Large intestine (tissue), 12 donors: ENCODE measurements at places on chromosomes 16 and 17. TPM values are rescaled to one million over a fixed set of nuclear protein-coding genes. Genes with fewer than 3 reads are reported as not detected.

GRCh38 chr16:48546774-48547173 is 63.2 kb downstream of the N4BP1 start:
- peak; percentile 73 for DNase-seq

DNA sequence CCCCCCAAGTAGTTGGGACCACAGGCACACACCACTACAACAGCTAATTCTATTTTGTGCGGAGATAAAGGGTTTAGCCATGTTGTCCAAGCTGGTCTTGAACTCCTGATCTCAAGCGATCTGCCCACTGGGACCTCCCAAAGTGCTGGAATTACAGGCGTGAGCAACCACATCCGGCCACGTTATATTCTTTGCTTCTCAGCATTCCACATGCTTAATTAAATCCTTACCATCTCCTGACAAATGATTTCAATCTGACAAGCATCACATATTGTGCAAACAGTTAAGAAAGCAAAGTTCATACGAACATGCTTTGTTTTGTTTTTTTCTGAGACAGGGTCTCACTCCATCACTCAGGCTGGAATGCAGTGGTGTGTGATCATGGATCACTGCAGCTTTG is 18.2 kb downstream of the HIGD1B start:
- no peak for DNase-seq

DNA sequence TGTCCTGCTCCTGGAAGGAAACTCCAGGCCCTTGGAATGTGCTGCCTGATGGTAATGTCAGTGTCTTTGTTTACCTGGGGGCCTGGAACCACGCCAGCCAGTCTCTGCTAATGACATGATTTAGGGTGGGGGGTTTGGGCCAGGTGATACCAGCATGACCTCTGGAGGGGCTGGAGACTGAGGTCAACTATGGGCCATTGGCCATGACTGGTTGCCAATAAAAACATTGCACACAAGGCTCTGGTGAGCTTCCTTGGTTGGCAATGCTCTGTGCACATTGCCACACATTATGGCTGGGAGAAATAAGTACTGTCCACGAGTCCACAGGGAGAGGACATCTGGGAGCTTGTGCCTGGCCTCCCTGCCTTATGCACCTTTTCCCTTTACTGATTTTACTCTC is 52.5 kb downstream of the LITAF start:
- DNase-seq: no peak

- peak; percentile 20 for DNase-seq
Measured at GRCh38 chr17:48215583-48216139, 108.1 kb downstream of the SNX11 start.

DNA sequence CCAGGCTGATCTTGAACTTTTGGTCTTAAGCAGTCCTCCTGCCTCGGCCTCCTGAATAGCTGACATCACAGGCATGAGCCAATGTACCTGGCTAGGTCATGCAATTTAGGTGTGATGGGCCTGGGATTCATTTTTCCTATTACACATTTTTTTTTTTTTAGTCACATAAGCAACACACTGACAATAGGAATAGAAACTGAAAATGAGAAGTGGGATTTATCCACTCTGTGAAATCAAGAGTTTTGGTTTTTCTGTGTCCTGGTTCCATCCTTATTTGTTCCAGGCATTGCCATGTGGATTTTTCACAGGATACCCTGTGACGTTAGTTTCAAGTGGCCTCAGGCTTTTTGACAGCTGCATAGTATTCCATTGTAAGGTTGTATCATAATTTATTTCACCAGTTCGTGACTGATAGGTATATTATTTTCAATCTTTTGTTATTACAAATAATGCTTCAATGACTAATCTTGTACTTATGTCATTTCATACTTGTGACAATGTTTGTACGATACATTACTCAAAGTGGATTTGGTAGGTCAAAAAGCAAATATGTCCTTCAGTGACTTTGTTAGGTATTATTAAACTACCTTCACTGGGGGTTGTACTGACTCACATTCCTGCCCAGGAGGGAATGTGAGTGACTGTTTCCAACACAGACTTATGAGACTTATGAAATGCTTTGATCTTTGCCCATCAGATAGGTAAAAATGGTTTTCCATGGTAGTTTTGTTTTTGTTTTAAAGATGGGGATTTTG is 10.6 kb downstream of the ADCY7 start:
- DNase-seq: no peak

The NFATC2IP gene
- polyA plus RNA-seq: 58.8 TPM

The ENKD1 gene
- 12.1 TPM for polyA plus RNA-seq

The PYY gene
- 36.2 TPM for polyA plus RNA-seq

The POLG2 gene
- 27.0 TPM for polyA plus RNA-seq
